ENCODE measurements at places on chromosomes 12 and 14.

GRCh38 chr14:51597261-51598001 lies 54.3 kb upstream of the FRMD6 start:
- no peak for DNase-seq

DNA sequence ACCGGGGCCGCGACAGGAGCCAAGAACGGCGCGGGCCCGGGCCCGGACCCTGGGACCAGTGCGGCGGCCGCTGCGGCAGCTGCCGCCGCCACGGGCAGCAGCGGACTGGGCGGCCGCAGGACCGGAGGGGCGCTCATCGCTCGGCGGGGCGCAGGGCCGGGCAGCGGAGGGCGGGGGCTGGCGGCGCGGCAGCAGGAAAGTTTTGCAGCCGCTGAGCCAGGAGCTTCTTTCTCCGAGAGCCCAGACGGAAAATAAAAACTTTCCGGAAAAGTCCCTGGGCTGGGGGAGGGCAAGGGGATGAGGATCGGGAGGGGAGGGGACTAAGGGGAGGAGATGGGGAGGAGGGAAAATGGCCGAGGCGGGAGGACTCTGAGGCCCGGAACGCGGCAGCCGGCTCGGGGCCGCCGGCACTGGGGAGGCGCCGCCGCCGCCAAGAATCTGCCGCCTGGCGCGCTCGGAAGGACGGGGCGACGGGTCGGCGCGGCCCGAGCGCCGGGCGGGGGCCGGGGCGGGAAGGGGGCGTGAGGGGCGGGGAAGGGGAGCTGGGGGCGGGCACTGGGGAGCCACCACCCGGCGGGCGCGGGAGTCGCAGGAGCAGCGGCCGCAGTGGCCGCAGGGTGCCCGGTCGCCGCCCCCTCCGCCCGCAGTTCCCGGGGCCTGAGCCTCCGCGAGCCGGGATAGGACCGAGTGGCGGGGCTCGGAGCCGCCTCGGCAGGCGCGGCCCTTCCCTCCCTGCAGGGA lies at the start of gene PRKD1:
TSS of gene PRKD1 (minus strand) at position 472 of the 741 bp plus-strand sequence.
- DNase-seq: no peak

- no peak for DNase-seq
These were observed 81.4 kb downstream of the PAPOLA start for GRCh38 chr14:96583569-96584041.

- DNase-seq: peak; percentile 8
These were observed 57.0 kb upstream of the GPHB5 start for GRCh38 chr14:63375769-63376168.

DNA sequence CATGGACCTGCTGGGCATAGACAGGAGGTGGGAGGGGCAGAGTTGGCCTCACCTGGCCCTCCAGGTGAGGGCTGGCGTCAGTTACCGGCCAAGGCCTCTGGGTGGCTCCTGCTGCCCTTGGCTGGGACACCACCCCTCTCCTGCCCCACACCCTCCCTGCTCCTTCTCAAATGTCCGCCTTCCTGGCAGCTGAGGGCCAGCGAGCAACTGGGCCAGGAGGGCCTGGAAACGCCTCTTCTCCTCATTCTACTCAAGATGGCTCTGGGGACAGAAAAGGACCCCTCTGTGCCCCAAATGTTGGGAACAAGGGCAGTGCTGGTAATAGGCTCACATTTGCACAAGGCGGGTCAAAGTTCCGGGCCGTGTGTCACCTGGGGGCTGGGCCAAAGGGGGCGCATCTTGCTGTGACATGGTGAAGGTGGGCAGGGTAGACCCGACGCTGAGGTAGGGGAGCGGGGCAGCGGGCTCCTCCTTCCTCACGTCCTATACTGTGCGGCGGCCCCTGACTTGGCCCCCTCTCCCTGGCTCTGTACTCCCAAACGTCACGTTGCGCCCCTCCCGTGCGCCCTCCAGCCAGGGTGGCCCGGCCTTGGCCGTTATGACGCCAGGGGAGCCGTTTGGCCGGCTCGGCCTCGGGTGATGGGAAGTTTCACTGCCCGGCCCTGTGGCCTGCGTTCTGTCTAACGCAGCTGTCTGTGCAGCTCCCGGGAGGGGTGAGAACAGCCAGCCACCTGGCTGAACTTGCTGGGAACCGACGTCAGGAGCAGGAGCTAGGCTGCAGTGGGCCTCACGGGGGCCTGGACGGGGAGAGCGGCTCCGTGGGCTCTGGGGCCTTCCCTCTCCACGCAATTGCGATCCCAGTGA lies 18.0 kb upstream of the DLK1 start:
- DNase-seq: no peak
